Articular chondrocyte of knee joint (primary cell): ENCODE measurements at places on chromosomes 5 and 9. TPM values are rescaled to one million over a fixed set of nuclear protein-coding genes. Genes with fewer than 3 reads are reported as not detected.

PKD2L2 gene
- 0.13 TPM in 1 of 2 replicates, not detected in the other for total RNA-seq

CCL27 gene
- 0.32 TPM in 1 of 2 replicates, not detected in the other for total RNA-seq

TXNDC8 gene
- not detected in 2 replicates for total RNA-seq

RASGRF2 gene
- 0.11 and 0.13 TPM in 2 replicates for total RNA-seq

IL3 gene
- not detected in 2 replicates for total RNA-seq

APC gene
- total RNA-seq: 66.9 and 74.6 TPM in 2 replicates

PCDHGB6 gene
- 7.9 and 9.5 TPM in 2 replicates for total RNA-seq

LIFR gene
- 48.1 and 50.8 TPM in 2 replicates for total RNA-seq

TMEM215 gene
- not detected in 2 replicates for total RNA-seq

SPINK13 gene
- total RNA-seq: 0.26 and 1.4 TPM in 2 replicates

BAAT gene
- not detected in 2 replicates for total RNA-seq

PCDHA12 gene
- total RNA-seq: 0.13 TPM in 1 of 2 replicates, not detected in the other

PCDHB7 gene
- total RNA-seq: 2.0 and 2.5 TPM in 2 replicates

CAMK4 gene
- total RNA-seq: 0.11 and 0.91 TPM in 2 replicates

OR13J1 gene
- not detected in 2 replicates for total RNA-seq

BRD9 gene
- 24.8 and 26.0 TPM in 2 replicates for total RNA-seq

TNFSF15 gene
- total RNA-seq: 5.9 and 7.7 TPM in 2 replicates

SLC4A9 gene
- not detected in 2 replicates for total RNA-seq

FBP2 gene
- total RNA-seq: not detected in 2 replicates

FAM221B gene
- total RNA-seq: not detected in 2 replicates

TSLP gene
- total RNA-seq: 0.65 and 0.76 TPM in 2 replicates

TBC1D13 gene
- 17.5 and 21.5 TPM in 2 replicates for total RNA-seq

CBY3 gene
- not detected in 2 replicates for total RNA-seq

PITX1 gene
- 162 and 175 TPM in 2 replicates for total RNA-seq

BTNL8 gene
- not detected in 2 replicates for total RNA-seq

CD72 gene
- total RNA-seq: 2.7 and 2.8 TPM in 2 replicates

PCDHB9 gene
- total RNA-seq: 0.91 and 2.3 TPM in 2 replicates

SERF1A gene
- total RNA-seq: 8.4 and 9.8 TPM in 2 replicates

TMED7 gene
- total RNA-seq: 231 and 238 TPM in 2 replicates

RORB gene
- under 0.01 TPM in 2 replicates for total RNA-seq

MRPL50 gene
- total RNA-seq: 12.3 and 12.5 TPM in 2 replicates

SHC3 gene
- total RNA-seq: 0.26 and 1.4 TPM in 2 replicates

SMIM33 gene
- not detected in 2 replicates for total RNA-seq

INSL4 gene
- not detected in 2 replicates for total RNA-seq

KCNT1 gene
- total RNA-seq: not detected in 2 replicates
